Esophagus squamous epithelium (tissue), 5 donors: ENCODE measurements at places on chromosomes 6 and 20.

- DNase-seq = no peak
Observed at GRCh38 chr6:105433723-105434122, 30.8 kb upstream of the PREP start.

GRCh38 chr6:128206610-128207426 lies 306.0 kb upstream of the THEMIS start:
- DNase-seq = no peak

GRCh38 chr6:26170181-26170580 lies 83.0 kb downstream of the HFE start:
- DNase-seq = no peak

- no peak for DNase-seq
Observed at GRCh38 chr6:134511984-134512683, 194.2 kb upstream of the SGK1 start.

DNA sequence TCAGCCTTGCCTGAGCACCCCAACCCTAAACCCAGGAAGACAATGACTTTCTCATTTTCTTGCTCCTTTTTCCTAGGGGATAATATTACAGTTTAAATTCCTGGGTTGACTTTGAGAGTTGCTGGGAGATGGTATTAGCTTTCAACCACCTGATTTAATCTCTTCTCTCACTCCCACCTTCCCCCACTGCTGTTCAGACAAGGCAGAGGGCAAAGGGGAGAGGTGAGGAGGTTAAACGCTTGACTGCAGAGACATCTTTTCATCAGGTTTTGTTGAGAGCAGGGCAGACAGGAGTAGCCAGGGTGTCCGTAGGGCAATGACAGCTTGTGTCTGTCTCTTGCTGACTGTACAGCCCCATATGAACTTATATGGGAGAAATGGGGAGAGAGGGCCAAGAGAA lies 811.2 kb downstream of the MAFB start:
- no peak for DNase-seq
